ENCODE measurements at places on chromosomes 3 and 15.

- DNase-seq: no peak
- no peak overlapping the region for H3K27ac ChIP-seq
- no peak overlapping the region for H3K4me3 ChIP-seq
Measured at GRCh38 chr15:65310431-65311137, 6.1 kb downstream of the RNU5B-1 start.

- H3K4me3 ChIP-seq: no peak overlapping the region
- DNase-seq: no peak
- H3K4me1 ChIP-seq: no peaks in the 10 kb centered on the region
- H3K27ac ChIP-seq: no peak overlapping the region
Measured at GRCh38 chr15:61621146-61621545, 392.0 kb upstream of the RORA start.

DNA sequence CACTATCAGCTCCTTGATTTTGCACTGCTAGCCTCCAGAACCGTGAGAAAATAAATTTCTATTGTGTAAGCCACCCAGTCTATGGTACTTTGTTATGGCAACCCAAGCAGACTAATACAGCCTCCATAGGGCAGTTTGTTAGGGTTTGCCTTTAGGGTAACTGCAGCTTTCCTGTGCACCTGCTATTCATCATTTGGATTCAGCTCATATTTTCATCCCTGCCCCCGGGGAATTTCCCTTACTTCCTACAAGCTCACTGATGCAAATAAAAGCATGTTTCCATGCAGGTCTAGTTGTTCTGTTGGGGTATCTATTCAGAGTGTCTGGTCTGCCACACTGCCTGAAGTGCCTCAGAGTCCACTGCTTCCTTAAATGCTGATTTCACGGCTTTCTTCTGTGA is 48.6 kb upstream of the ATOSA start:
- no peak for DNase-seq
- no peak overlapping the region for H3K27ac ChIP-seq
- no peaks in the 10 kb centered on the region for H3K36me3 ChIP-seq
- peaks cover 24% of the 10 kb centered on the region for H3K4me1 ChIP-seq
- peaks cover 2% of the 10 kb centered on the region for H3K27me3 ChIP-seq

DNA sequence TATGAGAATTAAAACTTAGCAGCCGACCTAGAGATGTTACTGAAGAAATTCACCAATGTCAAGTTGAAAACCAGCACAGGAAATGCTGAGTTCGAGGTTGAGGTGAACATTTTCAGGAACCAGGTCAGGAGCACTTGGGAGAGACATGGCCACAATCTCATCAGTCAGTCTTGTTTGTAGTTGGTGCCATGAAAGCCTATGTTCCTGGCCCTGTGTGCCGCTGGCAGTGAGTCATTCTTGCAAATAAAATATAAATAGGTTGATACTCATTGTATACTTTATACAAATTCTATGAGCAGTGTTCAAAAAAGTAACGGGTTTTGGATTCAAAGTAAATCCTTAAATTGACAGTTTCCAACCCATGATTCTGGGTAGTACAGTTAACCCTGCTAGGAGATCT is 1.5 kb upstream of the FSIP1 start:
- peaks cover 52% of the 10 kb centered on the region for H3K4me1 ChIP-seq
- no peaks in the 10 kb centered on the region for H3K27me3 ChIP-seq
- peak overlapping the region; percentile 85 for H3K27ac ChIP-seq
- peaks cover 4% of the 10 kb centered on the region for H3K36me3 ChIP-seq
- H3K4me3 ChIP-seq: peak overlapping the region; percentile 94

- no peaks in the 10 kb centered on the region for H3K4me1 ChIP-seq
- no peaks in the 10 kb centered on the region for H3K27me3 ChIP-seq
- H3K4me3 ChIP-seq: no peak overlapping the region
- no peak for DNase-seq
Measured at GRCh38 chr3:197042539-197042938, 12.9 kb upstream of the MELTF start.

- no peaks in the 10 kb centered on the region for H3K27me3 ChIP-seq
- H3K36me3 ChIP-seq: no peaks in the 10 kb centered on the region
- H3K4me3 ChIP-seq: no peak overlapping the region
- no peak overlapping the region for H3K27ac ChIP-seq
Measured at GRCh38 chr3:169475978-169476698, 187.4 kb downstream of the MECOM start.

- no peaks in the 10 kb centered on the region for H3K27me3 ChIP-seq
- H3K4me1 ChIP-seq: peaks cover 12% of the 10 kb centered on the region
- H3K4me3 ChIP-seq: no peak overlapping the region
- DNase-seq: no peak
- H3K36me3 ChIP-seq: no peaks in the 10 kb centered on the region
Measured at GRCh38 chr15:65937054-65937453, 67.8 kb downstream of the RAB11A start.

DNA sequence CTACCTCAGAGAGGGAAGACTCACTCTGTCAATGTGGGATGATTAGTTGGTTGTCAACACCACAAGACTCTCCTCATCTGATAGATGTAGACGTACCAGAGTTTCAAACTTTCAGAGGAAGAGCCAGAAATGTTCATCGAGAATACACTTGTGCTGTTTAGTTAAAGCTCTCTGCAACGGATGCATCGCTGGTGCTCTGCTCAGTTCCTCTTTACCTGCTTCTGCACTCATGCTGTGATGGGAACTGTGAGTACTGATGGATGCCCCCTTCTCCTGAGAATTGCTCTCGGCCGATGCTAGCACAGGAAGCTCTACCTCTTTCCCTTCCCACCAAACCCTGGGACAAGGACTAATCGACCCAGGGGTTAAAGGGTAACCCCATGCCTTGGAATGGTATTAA is 51.8 kb upstream of the CCDC54 start:
- no peak for DNase-seq
- no peaks in the 10 kb centered on the region for H3K4me1 ChIP-seq
- H3K27ac ChIP-seq: peak overlapping the region; percentile 58
- H3K27me3 ChIP-seq: no peaks in the 10 kb centered on the region
- H3K4me3 ChIP-seq: no peak overlapping the region

GRCh38 chr15:71806452-71806931 is 3.9 kb upstream of the NR2E3 start:
- no peaks in the 10 kb centered on the region for H3K36me3 ChIP-seq
- H3K27ac ChIP-seq: no peak overlapping the region
- H3K27me3 ChIP-seq: no peaks in the 10 kb centered on the region
- peaks cover 1% of the 10 kb centered on the region for H3K4me1 ChIP-seq
- H3K4me3 ChIP-seq: no peak overlapping the region
- DNase-seq: no peak

GRCh38 chr3:125079675-125080045 is 23.9 kb upstream of the HEG1 start:
- H3K4me1 ChIP-seq: peaks cover 5% of the 10 kb centered on the region
- no peak overlapping the region for H3K4me3 ChIP-seq
- H3K36me3 ChIP-seq: no peaks in the 10 kb centered on the region

DNA sequence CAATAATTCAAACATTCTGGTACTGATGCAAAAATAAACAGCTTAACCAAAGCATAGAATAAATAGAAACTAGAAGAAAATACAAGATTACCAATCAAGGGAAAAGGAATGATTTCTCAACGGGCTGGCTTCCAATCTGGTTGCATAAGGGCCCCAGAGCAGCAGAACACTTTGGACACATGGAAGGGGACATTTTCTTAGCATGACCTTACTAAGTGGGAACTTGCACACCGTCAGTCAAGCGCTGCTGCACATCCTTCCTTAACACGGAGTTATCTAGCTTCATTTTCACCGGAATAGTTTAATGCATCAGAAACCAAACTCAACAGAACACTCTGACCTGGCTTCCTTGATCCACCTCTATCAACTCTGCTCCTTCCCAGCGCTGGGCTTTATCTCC is 388.5 kb downstream of the VPS13C start:
- H3K4me3 ChIP-seq: no peak overlapping the region
- H3K27ac ChIP-seq: no peak overlapping the region
- no peaks in the 10 kb centered on the region for H3K36me3 ChIP-seq
- DNase-seq: no peak

- H3K4me1 ChIP-seq: peaks cover 39% of the 10 kb centered on the region
- H3K4me3 ChIP-seq: no peak overlapping the region
- H3K27ac ChIP-seq: no peak overlapping the region
Measured at GRCh38 chr15:69576948-69577351, 124.3 kb downstream of the RPLP1 start.

- H3K4me1 ChIP-seq: peaks cover 10% of the 10 kb centered on the region
- no peaks in the 10 kb centered on the region for H3K36me3 ChIP-seq
- H3K4me3 ChIP-seq: no peak overlapping the region
- no peak overlapping the region for H3K27ac ChIP-seq
- no peak for DNase-seq
Measured at GRCh38 chr3:133886031-133886722, 9.5 kb downstream of the RAB6B start.

DNA sequence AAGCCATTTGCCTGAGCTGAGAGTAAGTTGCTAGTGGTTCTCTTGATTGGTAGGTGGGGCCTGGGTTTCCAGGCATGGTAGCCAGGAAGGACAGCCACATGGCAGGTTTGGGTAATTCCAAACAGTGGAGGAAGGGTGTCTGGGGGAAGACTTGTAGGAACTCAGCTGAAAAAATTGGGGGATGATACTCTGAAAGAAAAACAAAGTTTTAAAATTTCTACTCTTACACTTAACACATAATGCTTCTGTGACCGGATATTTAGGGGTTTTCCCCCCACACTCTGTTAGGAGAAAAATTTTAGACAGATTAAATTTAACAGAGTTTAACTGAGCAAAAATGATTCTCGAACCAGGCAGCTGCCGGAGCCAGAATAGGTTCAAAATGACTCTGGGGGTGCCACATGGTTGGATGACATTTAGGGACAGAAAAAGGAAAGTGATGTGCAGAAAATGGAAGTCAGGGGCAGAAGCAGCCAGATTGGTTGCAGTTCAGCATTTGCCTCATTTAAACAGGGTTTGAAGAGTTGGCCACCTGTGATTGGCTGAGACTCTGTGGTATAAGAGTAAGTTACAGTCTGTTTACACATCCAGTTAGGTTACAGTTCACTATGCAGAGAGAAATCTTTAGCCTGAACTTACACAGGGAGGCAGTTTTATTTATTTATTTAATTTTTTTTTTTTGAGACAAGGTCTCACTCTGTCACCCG is 8.1 kb downstream of the B2M start:
- peak overlapping the region; percentile 92 for H3K27ac ChIP-seq
- H3K4me3 ChIP-seq: peak overlapping the region; percentile 55
- peaks cover 88% of the 10 kb centered on the region for H3K4me1 ChIP-seq
- H3K27me3 ChIP-seq: no peaks in the 10 kb centered on the region
- peaks cover 57% of the 10 kb centered on the region for H3K36me3 ChIP-seq

DNA sequence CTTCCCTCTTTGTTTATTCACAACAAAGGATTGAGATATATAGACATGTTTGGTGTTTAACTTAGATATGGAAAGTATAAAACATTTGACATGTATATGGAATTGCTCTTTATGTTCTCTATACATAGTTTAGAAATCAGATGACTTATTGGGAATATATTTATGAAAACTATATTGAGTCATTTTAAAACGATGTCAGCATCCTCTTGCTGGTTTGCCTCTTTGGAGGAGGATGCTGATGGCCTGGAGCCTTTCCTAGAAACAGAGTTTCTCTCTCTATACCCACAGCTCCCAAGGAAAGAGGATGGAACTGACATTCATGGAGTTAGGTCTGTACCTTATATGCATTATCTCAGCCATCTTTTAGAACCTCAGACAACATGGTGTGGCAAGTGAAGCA is 40.3 kb downstream of the ZBTB38 start:
- H3K4me1 ChIP-seq: peaks cover 60% of the 10 kb centered on the region
- H3K27me3 ChIP-seq: no peaks in the 10 kb centered on the region
- no peak for DNase-seq
- peaks cover 66% of the 10 kb centered on the region for H3K36me3 ChIP-seq

DNA sequence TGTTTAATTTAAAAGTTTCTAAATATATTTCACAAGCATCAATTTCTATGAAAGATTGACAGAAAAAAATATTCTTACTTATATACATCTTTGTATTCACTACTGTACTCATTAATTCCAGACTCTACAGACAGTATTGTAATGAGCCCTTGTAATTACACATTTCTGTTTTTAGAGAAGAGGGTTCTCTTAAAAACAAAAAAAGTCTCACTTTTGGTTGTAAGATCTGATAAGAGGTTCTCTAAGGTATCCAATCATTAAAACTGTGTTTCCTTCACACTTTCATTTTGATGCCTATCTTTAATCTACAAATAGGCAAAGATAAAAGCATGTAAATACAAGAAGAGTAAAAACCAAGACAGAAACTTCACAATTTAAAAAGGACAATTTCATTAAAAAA is 75.6 kb downstream of the FBXL22 start:
- no peak for DNase-seq
- peak overlapping the region; percentile 81 for H3K27ac ChIP-seq
- peaks cover 61% of the 10 kb centered on the region for H3K4me1 ChIP-seq
- H3K27me3 ChIP-seq: no peaks in the 10 kb centered on the region
- H3K4me3 ChIP-seq: no peak overlapping the region
- H3K36me3 ChIP-seq: peaks cover 68% of the 10 kb centered on the region

- H3K4me3 ChIP-seq: peak overlapping the region; percentile 36
- peaks cover 34% of the 10 kb centered on the region for H3K4me1 ChIP-seq
- H3K27ac ChIP-seq: peak overlapping the region; percentile 88
- peak; percentile 78 for DNase-seq
- peaks cover 12% of the 10 kb centered on the region for H3K27me3 ChIP-seq
- peaks cover 7% of the 10 kb centered on the region for H3K36me3 ChIP-seq
Measured at GRCh38 chr15:39774688-39775267, 7.9 kb downstream of the FSIP1 start.

- H3K4me1 ChIP-seq: no peaks in the 10 kb centered on the region
- H3K27me3 ChIP-seq: no peaks in the 10 kb centered on the region
- H3K27ac ChIP-seq: no peak overlapping the region
- no peak for DNase-seq
Measured at GRCh38 chr3:35562141-35562540, 77.2 kb upstream of the ARPP21 start.

DNA sequence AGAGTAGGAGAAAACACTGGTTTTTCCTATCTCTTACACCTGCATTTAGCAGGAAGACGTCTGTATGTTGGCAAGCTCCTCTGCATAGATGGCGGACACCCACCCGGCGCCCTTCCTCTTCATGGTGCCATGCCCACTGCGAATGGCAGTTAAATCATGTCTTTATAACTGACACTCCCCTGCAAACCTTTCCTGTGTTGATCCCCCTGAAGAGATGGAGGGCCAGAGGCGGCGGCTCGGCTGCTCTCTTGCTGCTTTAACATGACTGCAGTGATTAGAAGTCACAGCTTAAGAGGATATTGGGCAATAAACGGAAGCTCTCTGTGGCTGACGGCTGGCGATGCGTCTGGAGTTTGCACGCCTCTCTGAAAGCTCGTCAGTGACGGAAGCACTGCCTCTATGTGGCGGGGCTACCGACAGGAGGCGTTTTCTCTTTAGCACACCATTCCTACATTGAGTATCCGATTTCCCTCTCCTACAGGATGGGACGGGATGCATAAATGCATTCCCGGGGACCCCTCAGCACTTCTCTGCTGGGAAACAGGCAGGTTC is 25.5 kb upstream of the SNRPA1 start:
- no peaks in the 10 kb centered on the region for H3K27me3 ChIP-seq
- H3K27ac ChIP-seq: peak overlapping the region; percentile 91
- H3K4me3 ChIP-seq: peak overlapping the region; percentile 64
- H3K36me3 ChIP-seq: no peaks in the 10 kb centered on the region
- H3K4me1 ChIP-seq: peaks cover 20% of the 10 kb centered on the region

- no peak for DNase-seq
- no peaks in the 10 kb centered on the region for H3K27me3 ChIP-seq
- H3K4me3 ChIP-seq: no peak overlapping the region
Measured at GRCh38 chr15:46366360-46367007, 731.7 kb downstream of the SQOR start.

- peaks cover 16% of the 10 kb centered on the region for H3K4me1 ChIP-seq
- no peaks in the 10 kb centered on the region for H3K36me3 ChIP-seq
- no peak overlapping the region for H3K4me3 ChIP-seq
- H3K27me3 ChIP-seq: no peaks in the 10 kb centered on the region
- H3K27ac ChIP-seq: no peak overlapping the region
Measured at GRCh38 chr15:43505738-43506137, 11.7 kb upstream of the MAP1A start.

GRCh38 chr3:4417449-4417848 is 49.6 kb downstream of the SUMF1 start:
- no peaks in the 10 kb centered on the region for H3K27me3 ChIP-seq
- H3K4me3 ChIP-seq: no peak overlapping the region
- peaks cover 6% of the 10 kb centered on the region for H3K4me1 ChIP-seq
- peaks cover 7% of the 10 kb centered on the region for H3K36me3 ChIP-seq
- no peak overlapping the region for H3K27ac ChIP-seq

Measured in activated CD4-positive, alpha-beta T cell treated with anti-CD3 and anti-CD28 coated beads, Interleukin-2, amount 10 ng/mL, durations not matched to agents 7 days and 5 days (primary cell).